ENCODE measurements at places on chromosomes 4 and X.
A peak's percentile ranks its signal among the peaks of the same experiment; 100 is the strongest.

DNA sequence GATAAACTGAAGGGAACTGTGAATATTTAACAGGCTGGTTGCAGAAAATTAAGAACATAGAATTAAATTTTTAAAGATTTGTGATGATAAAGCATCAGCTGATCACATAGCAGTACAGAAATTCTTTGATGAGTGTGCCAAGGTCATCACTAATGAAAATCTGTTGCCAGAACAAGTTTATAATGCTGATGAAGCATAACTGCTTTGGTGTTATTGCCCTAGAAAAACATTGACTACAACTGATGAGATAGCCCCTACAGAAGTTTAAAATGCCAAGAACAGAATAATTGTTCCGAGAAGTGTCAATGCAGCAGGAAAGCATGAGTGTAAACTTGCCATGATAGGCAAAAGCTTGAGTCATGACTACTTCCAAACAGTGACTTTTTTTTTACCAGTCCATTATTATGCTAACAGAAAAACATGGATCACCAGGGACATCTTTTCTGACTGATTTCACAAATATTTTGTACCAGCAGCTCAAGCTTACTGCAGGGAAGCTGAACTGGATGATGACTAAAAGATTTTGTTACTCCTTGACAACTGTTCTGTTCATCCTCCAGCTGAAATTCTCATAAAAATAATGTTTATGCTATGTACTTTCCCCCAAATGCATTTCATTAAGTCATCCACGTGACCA lies 1136.6 kb downstream of the FAT4 start:
- no peak for DNase-seq

DNA sequence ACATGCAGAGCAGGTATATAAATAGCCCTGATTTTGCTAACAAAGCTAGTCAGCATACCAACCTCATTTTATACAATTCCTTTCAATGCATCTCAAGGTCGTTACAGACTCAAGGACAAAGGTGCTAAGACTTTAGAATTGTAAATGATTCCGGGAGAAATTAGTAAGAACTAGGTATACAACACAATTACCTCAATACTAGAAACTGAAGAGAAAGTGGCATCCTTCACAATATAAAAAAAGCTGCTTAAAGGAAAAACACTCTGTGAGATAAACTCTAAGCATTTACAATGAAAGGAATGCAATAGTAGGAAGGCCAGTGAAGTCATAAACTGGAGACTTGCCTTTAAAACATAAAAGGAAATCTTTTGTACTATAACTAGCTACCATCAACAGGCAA lies 11.9 kb downstream of the TNMD start:
- no peak for DNase-seq

DNA sequence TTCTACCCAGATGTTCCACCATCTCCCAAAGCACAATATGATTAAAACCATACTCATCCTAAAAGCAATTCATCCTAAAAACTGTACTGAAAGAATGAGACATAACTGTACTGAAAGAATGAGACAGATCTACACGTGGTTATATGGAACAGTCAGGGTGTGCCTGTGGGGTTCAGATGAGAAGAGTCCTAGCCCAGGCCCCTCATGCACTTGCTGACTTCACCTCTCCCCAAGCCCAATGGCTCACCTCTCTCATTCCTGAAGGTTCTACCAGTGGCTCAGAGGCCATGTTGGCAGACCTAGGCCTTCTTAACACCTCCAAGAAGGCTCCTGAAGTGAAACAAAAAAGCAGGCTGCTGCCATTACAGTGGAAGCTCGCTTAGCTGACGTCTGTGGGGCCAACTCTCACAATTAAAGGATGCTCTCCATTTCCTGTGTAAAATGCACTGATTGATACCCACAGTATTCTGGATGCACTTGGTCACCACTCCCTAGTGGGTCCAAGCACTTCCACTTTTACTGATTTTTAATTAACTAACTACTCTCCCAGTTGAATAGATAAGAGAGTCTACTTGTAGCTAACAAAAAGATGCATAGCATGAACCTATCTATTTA lies 3.8 kb downstream of the PLAC1 start:
- no peak for DNase-seq

DNA sequence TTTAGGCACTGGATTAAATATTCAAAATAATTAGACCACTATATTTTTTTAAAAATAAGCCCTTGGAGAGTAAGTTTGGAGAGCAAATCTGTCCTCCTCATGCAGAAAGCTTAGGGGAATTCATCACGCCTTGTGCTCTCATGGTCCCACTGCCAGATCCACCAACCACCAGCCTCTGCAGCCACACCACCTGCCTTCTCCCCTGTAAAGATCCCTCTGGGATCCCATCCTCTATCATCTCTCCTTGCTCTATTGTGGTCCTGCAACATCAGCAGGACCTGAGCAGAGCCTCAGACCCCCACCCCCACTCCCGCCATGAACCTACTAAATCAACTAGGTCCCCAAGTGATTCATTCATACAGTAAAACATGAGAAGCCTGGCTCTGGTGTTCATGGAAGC lies 482.6 kb upstream of the GALNT7 start:
- no peak for DNase-seq

- no peak for DNase-seq
Measured at GRCh38 chr4:153790962-153791551, 2.2 kb upstream of the SFRP2 start.

DNA sequence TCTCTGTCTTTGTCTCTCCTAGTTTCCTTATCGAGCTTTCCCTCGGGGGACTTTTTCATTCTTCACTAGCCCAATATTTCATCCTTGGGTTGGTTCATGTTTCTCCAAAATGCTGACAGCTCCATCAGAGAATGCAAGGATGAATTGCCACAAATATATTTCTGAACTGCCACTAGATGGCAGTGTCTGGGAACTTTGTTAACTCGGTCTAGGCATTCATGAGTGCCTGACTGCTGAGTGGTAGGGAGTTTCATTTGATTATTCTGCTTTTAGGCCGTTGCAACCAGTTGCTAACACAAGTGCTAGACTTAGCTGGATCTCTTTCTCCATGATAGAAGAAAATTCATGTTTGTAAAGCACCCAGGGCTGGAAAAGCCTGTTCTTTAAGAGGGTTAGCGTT lies 73.5 kb upstream of the RAP2C start:
- DNase-seq, result no peak

GRCh38 chr4:184959786-184960185 lies 58.5 kb upstream of the HELT start:
- peak; percentile 84 for DNase-seq

DNA sequence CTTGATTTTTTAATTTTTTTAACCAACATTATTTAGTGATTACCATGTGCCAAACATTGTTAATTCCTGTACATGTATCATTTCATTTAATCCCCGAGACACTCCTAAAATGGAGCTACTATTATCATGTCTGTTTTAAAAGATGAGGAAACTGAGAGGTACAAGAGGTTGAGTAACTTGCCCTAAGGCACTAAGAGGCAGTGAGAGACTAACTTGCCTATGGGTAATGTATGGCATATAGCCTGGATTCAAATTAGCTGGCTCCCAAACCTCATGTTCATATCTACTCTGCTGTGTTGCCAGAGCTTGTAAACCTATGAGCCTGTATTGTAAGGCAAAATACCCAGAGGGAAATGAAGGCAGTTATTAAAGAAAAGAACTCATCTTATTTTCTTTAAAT lies 443.6 kb downstream of the IL15 start:
- no peak for DNase-seq

DNA sequence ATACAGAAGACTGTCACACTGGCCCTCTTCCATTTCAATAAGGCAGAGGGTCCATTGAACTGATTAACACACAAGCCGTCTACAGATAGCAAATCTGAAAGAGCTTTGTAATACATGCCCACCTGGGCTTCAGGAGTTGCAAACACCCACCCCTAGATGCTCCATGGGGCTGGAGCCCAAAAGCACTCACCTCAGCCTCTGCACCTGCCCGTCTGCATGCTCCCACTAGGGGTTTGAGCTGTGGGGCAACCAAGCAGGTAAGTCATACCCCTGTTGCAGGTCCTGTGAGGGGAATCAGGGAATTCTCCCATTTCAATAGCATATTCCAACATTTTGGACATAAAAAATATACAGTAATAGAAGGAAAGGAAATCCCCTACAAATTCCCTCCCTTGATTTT lies 243.0 kb upstream of the KCNIP4 start:
- no peak for DNase-seq

GRCh38 chr4:9758641-9759317 lies 22.7 kb upstream of the DRD5 start:
- no peak for DNase-seq

- DNase-seq, result no peak
Measured at GRCh38 chr4:17613761-17614415, 553 bp upstream of the MED28 start.

DNA sequence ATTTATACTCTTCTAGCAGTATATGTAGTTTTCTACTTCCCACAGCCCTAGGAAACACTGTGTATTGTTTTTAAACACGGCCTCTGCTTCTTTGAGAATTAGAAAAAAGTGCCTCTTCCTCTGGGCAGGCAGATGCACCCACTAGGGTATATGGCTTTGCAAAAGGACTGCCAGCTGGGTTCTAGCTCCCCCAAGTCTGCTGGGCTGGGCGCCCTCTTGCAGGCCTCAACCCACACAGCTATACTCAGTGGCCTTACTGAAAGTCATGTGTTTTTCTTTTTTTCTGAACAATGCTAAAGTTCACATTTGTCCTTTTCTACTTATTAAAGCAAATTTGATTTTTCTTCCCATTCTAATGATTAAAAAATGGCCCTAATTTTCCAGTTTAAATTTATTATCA lies 35.5 kb upstream of the BMPR1B start:
- DNase-seq, result no peak

GRCh38 chr4:185718578-185719499 lies 93.2 kb downstream of the SORBS2 start:
- DNase-seq, result no peak

GRCh38 chrX:46796574-46797191 lies 37.8 kb upstream of the SLC9A7 start:
- DNase-seq, result no peak

DNA sequence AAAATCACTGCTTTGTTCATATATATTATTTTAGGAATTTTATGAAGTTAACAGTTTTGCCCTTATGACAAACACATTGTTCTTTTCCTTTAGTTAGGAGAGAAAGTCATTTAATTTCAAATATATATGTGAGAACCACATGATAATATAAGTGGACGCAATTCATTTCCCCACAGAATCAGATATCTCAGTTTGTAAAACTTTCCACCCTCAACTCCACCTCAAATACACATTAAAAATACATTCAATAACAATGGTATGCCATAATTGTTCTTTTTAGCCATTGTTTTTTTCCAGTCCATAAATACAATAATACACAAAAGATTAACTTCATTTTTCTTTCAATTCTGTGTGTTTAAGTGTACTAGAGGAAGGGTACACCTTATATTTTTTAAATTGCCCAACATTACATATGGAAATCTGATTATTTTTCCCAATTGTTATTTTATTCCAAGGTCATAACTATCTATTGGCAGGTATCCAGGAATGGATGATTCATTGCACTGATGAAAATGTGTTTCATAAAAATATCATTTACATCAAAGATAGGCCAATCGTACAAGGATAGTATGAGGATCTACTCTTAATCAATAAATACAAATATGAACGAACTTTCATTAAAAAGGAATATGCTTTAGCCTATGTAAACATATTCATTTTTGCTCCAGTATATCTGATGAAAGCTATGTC lies 125.0 kb downstream of the PPP3CA start:
- no peak for DNase-seq

- no peak for DNase-seq
Measured at GRCh38 chr4:87838890-87839591, 6.3 kb downstream of the MEPE start.

GRCh38 chr4:114606245-114606644 lies 7.6 kb downstream of the UGT8 start:
- DNase-seq, result no peak

GRCh38 chrX:10508891-10509290 lies 111.5 kb downstream of the MID1 start:
- DNase-seq, result no peak

DNA sequence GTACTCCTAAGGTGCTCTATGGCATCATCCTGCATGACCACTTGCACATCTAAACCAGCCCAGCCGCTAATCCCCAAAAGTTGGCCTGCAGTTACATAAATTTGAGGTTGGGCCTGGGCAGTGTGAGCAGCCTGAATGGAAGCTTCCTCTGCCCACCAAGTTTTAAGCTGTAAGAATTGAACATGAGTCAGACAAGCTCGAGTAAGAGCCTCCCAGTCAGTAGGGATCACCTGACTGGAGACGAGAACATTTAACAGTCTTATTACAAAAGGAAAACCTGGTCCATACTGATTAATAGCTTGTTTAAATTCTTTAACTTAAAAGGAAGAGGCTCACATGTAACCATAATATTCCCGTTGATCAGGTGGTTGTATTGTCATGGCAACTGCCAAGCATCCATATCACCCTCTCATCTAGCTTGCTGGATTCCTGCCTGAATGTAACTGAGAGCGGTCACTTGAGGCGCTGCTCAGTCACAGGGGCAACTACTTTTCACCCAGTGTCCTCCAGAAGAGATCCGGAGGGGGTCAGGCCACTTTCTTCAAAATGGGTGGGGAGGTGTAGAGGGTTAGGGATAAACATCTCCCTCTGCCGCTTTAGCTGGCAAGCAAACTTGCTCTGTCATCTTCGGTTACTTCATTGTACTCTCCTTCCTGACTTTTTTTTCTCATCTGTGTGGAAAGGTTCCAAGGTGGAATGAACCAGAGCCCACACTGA lies 56.6 kb upstream of the WDR1 start:
- DNase-seq, result no peak

DNA sequence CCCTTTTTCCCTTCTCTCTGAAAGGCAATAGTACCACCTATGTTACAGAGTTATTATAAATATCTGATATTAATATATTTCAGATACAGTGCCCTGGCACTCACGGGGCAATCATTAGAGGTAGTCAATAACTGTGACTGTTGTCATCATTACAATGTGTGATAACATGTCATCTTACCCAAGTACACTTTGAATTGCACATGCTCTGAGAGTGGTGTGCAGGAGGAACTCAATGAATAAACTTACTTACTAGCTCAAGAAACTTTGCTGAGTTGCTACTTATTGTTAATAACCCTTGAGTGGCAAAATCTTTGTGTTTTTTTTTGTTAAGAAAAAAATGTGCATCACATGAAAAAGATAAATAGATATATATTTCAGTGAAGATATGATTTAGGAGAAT lies 275.1 kb upstream of the RASGEF1B start:
- DNase-seq, result no peak

GRCh38 chr4:105196523-105197145 lies 50.0 kb downstream of the TET2 start:
- no peak for DNase-seq

DNA sequence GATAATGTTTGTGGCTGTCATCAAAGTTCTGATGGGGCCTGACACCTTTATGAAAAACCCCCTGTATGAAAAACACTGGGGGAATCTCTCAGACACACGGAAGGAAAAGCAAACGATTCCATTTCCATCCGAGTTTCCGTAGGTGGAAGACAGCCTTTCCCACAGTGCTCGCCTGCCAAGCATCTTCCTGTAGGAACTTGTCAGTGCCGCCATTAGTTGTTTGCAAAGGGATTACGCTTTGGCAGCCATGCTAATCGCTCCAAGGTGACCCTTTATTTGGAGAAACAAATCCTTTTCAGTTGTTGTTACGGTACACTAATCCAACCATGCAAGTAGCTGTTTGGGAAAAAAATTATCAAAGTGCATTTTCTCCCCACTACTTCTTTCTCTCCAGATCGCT lies 44.4 kb upstream of the STOX2 start:
- DNase-seq, result no peak

- DNase-seq, result no peak
Measured at GRCh38 chr4:110915301-110915700, 292.4 kb upstream of the PITX2 start.

- DNase-seq, result no peak
Measured at GRCh38 chr4:69522554-69522953, 26.8 kb upstream of the UGT2B4 start.
